ENCODE measurements at places on chromosomes 16 and 17.

- no peak for DNase-seq
These were observed 119.3 kb upstream of the TOM1L1 start for GRCh38 chr17:54781389-54781788.

DNA sequence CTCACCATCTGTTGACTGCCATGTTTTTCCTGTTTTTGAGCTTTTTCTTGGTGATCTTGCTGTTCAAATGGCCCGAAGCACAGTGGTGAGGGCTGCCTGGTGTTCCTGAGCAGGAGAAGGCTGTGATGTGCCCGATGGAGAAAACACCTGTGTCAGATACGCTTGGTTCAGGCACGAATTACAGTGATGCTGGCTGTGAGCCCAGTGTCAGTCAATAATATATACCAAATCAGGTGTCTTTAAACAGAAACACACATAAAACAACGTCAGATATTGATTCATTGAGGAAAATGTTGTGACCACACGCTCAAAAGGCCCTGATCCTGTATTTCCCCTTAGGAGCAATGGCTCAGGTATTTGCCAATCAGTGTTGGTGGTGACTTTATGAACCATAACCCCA is 111.7 kb downstream of the SDR42E1 start:
- no peak for DNase-seq

- no peak for DNase-seq
These were observed 827 bp downstream of the CDK10 start for GRCh38 chr16:89687092-89687940.

- DNase-seq = no peak
These were observed 10.3 kb upstream of the NPTX1 start for GRCh38 chr17:80486692-80487091.

- DNase-seq = peak; percentile 85
These were observed 29.7 kb upstream of the LGALS9 start for GRCh38 chr17:27601069-27601974.

DNA sequence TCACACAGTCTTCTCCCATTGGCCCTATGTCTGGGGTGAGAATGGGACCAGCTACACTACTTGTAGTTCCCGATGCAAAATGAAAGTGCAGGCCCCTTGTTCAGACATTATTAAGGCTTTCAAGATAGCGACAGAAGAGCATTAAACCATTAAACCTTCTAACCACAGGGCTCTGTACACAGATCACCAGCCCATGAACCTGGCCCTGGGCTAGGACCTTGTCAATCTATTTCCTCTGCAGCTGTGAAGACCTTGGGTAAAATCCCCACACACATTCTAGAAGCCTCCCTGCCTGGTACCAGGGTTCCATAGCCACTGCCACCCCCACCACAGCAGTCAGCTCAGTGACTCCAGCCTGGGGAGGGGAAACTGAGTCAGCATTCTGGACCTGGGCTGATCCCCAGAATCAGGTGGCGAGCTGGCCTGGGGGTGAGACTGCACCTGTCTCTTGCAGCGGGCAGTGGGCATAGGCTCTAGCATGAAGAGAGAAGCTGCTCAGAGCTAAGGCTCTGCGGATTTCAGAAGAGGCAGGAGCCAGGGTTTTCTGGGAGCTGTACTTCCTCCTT is 119.7 kb upstream of the LHX1 start:
- DNase-seq = no peak

GRCh38 chr17:44200478-44201155 is 933 bp upstream of the ATXN7L3 start:
- DNase-seq = no peak

DNA sequence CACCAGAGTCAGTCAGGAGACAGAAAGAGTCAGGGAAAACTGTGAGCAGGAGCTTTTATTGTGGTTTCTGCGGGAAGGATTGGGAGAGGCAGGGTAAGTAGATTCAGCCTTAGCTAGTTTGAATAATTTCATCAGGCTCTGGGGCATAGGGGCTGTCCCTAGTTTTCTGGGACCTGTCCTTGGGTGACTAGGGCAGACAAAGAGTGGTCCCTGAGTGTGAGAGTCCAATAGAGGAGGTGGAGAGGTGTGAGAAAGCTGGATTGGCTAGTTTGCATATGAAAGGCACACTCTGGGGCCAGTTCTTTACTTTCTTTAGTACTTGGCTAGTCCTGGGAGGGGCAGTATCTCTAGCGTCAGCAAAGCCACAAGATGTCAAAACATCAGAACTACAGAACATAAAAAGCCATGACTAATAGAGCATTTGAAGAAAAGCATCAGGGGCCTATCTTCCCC is 255.6 kb downstream of the HS3ST3A1 start:
- DNase-seq = no peak

DNA sequence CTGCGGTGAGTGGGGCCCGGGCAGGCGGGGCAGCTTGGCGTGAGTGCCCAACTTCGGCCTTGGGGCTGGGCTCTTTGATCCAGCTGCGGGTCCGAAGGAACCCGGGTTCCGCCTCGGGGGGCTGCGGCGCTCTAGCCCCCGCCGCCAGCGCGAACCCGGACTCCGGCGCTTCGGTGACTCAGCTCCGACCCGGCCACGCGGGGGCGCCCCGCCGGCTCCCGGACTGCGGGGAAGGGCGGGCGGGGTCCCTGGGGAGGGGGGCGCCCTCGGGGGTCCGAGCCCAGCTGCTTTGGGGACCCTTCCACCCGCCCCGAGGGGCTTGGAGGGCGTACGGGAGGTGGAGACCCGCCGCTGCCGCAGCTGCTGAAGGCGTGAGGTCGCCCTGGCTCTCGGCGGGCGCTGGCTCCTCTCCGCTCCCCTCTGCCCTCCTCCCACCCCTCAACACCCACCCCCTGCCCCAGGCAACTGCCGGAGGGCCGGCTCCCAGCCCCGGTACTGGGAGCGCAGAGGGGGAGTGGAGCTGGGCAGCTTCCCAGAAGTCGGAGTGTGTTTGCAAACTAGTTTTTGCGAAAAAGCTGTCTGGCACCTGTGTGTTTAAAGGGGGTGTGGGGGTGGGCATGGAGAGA is 516 bp downstream of the CPNE2 start:
- no peak for DNase-seq

DNA sequence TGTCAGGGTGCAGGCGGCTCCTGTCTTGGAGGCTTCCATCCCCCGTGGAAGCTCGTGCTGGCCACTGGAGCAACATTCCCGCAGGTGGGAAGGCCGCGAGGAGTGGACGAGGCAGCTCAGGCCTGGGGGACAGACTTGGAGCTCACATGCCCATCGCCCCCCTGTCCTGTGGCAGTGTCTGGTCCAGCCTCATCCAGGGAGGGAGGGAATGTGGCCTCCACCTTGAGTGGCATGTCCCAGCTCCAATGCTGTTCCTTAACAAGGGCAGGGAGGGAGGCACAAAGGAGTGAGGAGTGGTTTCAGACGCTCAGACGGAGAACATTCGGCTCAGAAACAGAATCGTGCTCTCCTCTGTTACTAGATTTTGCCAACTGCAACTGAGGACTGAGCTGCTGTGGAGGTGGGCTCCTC is 159.4 kb upstream of the CHMP6 start:
- no peak for DNase-seq

DNA sequence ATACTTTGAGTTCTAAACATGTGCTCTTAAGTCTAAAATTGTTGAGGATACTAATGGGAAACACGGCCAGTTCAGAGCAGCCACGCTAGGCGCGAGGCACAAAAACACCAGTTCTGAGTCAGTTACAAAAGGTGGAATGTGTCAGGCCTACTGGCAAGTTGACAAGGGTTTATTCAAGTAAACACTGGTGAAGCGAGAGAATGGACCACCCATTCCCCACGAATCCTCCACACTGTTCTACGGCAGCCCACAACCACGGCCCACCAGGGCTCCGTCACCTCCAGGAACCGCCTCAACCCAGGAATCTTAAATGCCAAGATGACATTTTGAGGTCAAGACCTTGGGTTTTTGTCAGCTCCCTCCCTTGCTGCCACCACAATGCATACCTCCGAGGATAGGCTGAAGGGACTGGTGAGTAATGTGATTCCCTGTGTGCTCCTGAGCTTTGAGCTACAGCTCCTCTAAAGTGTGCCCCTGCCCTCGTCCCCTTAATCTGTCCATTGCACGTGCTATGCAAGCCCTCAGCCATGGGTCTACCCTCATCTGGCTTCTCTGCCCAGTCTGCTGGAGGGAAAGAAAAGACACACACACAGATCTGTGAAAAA is 28.5 kb upstream of the TRAP1 start:
- DNase-seq = no peak
